NCI-H187 treated with DMSO at 0.1 percent for 48 hours (cell line): ENCODE measurements at places on chromosomes 2 and 18.

DNA sequence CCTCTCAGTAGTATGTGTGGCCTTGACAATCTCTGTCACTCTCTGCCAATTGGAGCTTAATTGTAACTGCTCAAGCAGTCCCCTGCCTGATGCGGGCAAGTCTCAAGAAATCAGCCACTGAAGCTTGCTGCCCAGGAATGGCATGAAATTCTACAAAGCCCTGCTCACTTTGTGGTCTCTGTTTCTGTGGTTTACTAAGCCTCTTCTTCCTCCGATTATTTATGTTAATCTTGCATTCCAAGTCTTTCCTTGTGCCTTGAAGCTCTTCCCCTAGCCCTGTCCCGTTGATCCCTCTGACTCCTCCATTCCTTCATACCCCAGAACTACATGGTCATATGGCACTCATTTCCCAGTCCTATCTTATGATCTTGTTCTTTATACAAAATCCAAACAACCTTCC, 489.3 kb upstream of the CHST9 start:
- DNase-seq: no peak

GRCh38 chr2:96601382-96602292, 36.5 kb downstream of the KANSL3 start:
- no peak for DNase-seq

GRCh38 chr2:232448304-232448690, 7.7 kb upstream of the ALPI start:
- no peak for DNase-seq

DNA sequence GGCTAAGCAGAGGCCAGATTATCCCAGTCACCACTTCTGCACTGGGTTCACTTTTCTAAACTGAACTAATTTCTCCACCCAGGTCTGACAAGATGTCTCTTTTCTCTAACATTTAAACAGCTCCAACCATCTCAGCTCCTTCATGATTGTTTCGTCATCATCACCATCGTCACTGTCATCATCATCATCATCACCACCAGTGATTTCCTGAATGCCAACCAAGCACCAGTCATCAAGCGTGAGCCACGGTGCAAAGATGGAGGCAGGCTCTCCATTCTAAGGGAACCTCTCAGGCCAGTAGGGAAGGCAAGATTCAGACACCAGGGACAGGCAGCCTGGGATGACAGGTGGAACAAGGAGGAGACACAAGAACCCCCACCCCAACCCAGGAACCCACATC, 25.5 kb upstream of the TMBIM1 start:
- DNase-seq: no peak

GRCh38 chr2:191740016-191740419, 62.1 kb downstream of the NABP1 start:
- no peak for DNase-seq

- DNase-seq: no peak
Measured at GRCh38 chr2:165197346-165197745, 6.5 kb downstream of the SCN3A start.

- DNase-seq: no peak
Measured at GRCh38 chr2:23091900-23092299, 293.1 kb upstream of the KLHL29 start.

DNA sequence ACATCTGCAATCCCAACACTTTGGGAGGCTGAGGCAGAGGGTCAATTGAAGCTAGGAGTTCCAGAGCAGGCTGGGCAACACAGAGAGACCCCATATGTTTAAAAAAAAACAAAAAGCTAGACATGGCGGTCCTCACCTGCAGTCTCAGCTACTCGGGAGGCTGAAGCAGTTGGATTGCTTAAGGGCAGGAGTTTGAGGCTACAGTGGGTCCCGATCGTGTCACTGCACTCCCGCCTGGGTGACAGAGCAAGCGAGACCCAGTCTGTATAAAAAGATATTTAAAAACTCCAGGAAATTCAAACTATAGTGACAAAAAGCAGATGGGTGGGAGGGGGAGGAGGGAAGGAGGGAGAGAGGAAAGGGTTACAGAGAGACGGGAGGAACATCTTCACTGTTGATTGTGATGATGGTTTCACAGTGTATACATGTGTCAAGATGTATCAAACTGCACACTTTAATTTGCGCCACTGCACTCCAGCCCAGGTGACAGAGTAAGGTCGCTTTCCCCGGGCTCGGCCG, 942 bp upstream of the ZNF236 start:
- DNase-seq: no peak

GRCh38 chr18:78390348-78390951, 589.2 kb upstream of the SALL3 start:
- DNase-seq: no peak

GRCh38 chr2:159521272-159521671, 95.1 kb downstream of the BAZ2B start:
- no peak for DNase-seq

DNA sequence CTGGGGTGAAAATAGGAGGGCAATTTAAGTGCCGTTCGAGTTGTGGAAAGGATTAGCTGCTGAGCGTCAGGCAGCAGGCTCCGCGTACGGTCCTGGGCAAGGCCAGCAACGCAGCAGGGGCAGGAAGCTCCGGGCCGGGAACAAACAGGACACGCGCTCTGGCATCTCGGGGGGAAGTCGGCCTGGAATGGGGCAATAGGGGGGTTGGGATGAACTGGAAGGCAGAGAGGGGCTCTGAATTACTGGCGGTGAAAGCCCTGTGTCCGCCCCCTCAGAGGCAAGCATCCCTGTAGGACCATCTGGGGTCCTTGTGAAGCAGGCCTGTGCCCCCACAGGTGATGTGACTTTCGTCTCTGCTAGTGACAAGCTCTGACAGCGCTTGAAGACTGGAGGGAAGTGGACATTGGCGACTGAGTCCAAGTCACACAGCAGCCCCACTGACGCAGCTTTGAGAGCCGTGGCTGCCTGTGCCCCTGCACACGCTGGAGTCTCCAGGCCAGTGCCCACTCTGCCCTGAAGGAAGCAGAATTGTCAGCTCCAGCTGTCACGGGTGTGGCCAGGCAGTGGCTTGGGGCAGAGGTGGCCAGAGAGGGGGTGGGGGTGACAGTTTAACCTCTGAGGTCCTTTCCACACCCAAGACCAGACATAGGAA, 22.3 kb downstream of the GPR35 start:
- no peak for DNase-seq

DNA sequence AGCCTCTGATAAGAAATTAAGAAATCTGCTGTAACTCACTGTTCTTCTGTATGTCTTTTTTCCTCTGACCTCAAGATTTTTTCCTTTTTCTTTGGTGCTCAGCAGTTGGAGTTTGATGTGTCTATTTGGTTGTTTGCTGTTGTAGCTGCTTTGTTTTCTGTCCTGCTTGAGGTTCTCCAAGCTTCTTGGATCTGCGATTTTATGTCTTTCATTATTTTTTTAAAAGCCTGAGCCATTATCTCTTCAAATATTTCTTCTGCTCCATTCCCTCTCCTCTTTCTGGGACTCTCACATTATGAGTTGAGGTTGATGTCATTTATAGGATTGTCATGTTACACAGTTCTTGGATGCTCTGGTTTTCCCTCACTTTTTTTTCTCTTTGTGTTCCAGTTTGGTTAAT, 47.7 kb downstream of the RAMP1 start:
- DNase-seq: no peak

GRCh38 chr18:42954887-42955286, 160.6 kb downstream of the RIT2 start:
- DNase-seq: no peak

DNA sequence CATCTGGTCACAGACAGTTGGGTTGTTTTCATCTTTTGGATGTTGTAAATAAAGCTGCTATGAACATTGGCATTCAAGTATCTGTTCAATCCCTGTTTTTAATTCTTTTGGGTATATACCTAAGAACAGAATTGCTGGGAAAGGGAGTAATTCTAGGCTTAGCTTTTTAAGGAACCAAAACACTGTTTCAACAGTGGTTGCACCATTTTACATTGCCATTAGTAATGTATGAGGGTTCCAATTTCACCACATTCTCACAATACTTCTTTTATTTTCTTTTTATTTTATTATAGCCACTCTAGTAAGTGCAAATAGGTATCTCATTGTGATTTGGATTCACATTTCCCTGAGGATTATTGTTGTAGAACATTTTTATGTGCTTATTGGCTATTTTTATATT, 108.9 kb upstream of the GLS start:
- DNase-seq: no peak

DNA sequence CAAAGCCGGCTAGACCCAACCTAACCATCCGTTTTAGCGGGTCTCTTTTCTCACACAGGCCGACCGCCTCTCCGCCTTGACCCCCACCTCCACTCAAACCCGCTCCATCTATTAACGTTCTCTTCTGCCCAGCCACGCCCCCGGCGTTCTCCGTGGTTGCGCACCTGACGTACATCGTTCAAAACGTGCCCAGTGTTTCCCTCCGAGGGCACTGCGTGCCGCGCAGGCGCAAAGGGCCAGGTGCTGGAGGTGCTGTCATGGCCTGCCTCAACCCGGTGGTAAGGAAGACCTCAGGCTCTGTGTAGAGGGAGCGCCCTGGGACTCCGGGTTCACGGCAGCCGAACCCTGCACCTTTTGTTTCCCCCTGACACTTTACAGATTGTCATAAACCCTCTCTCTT, at the start of gene GTF2A1L:
GTF2A1L (plus strand) TSS at position 239 of the 400 bp plus-strand sequence; CDS start at position 258, 19 bp downstream.
- DNase-seq: no peak

- no peak for DNase-seq
Measured at GRCh38 chr18:79943608-79944125, 7.8 kb downstream of the SLC66A2 start.

DNA sequence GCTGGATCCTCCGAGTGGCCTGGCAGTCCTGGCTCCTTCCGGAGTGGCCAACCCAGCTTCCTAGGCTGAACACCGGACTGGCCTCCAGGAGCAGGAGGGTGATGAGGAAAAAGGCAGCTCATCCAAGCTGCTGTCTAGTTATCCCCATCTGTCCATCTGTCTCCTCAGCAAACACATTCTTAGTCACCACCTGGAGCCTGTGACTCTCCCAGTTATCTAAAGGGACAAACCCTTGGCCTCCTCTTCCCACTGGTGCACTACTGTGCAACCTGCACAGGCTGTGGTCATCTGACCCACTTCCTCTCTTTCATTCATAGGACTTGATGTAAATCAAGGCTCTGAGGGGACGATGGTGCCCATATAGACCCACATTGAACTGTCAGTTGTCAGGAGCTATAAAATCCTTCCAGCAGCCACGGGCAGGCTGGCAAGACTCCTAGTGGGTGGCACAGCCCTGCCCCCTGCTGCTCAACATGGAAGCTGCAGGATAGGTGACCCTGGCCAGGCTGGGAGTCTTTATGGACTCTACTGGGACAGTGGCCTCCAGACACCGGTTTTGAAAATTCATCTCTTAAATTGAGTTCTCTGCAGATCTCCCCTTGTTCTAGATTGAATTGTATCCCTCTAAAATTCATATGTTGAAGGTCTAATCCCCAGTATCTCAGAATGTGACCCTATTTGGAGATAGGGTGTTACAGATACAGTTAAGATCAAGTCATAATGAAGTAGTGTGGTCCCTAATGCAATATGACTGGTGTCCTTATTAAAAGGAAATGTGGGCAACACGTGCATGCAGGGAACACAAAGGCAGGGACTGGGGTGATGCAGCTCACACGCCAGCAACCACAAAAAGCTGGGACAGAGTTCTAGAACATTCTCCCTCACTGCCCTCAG, 29.3 kb upstream of the DUSP2 start:
- no peak for DNase-seq

DNA sequence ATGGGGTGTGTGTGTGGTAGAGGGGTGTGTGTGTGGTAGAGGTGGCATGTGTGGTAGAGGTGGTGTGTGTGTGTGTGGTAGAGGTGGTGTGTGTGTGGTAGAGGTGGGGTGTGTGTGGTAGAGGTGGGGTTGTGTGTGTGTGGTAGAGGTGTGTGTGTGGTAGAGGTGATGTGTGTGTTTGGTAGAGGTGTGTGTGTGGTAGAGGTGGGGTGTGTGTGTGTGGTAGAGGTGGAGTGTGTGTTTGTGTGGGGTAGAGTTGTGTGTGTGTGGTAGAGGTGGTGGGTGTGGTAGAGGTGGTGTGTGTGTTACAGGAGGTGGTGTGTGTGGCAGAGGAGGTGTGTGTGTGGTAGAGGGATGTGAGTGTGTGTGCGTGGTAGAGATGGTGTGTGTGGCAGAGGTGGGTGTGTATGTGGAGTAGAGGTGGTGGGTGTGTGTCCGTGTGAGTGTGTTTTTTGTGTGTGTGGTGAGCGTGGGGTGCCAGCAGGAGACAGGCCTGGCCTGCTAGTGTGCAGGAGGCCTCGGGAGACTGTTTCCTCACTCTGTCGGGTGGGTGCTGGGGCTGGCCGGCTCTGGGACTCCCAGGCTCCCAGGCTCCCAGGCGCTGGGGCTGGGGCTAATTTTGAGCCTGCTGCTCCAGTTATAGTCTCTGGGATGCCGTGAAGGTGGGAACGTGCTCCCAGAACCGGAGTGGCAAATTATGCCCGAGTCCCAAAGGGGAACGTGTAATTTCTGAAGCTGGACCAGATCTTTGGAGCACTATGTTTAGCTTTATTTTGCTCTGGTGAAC, 165.2 kb downstream of the DYSF start:
- DNase-seq: no peak

DNA sequence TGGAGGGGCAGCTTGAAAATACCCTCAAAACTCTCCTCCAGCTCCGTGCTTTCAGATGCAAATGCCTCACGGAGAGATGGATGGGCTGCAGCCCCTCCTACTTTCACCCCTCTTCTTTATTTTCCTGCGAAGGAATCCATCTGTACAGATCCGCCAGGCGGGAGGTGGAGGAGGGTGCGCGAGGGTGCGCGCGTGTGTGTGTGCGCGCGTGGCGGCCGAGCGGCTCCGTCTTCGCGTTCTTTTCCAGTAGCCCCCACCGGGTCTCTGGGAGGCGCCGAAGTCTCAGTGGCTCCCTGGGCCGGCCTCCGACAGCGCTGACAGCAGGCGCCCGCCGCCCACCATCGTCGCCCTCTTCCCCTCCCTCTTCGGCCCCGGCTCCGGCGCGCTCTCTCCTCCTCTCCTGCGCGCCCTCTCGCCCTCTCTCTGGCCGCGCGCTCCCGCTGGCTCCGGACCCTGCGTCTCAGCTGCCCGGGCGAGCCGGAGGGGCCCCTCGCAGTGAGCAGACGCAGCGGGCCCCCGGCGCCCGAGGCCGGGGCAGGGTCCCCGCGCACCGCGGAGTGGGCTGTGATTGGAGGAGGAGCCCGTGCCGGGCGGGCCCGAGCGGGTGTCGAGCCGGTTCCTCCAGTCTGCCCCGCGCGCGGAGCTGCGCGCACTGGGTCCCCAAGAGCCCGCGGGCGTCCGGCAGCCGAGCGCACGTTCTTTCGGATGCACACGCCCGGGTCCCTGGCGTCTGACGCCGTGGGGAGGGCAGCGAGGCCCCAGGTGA, at the start of gene CDH7:
CDH7 (plus strand) TSS at position 624 of the 766 bp plus-strand sequence. CDS start 11,831 bp downstream, outside the sequence.
- DNase-seq: no peak

DNA sequence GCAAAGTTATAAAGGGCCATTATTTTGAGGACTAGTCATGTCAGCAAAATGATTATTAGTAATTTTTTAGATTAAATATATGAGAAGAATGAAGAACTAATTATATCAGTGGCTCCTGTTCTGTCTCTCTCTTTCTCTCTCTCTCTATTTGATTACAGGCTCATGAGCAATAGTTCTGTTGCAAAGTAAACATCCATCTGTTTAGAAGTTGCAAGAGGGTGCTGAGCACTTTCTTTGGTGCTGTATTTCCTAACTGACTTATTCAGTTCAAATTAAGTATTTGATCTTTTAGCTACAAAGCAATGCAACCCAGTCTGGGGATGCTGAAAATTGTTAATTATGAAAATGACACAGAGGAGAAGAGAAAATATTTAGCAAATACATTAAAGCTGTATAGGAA, 408.1 kb upstream of the UBE2E3 start:
- no peak for DNase-seq
